Trophoblast cell (in vitro differentiated cells and primary cell): ENCODE measurements at places on chromosomes 4 and X.

GRCh38 chrX:17627026-17627425 is 110.3 kb upstream of the SCML1 start:
- peak; percentile 63 for DNase-seq

- DNase-seq = peak; percentile 81
Observed at GRCh38 chrX:44580466-44580865, 37.8 kb upstream of the FUNDC1 start.

- no peak for DNase-seq
Observed at GRCh38 chr4:183157215-183157614, 58.2 kb downstream of the WWC2 start.

- DNase-seq = peak; percentile 11
Observed at GRCh38 chr4:82866706-82867385, 24.1 kb downstream of the SEC31A start.

GRCh38 chr4:15021311-15021710 is 19.0 kb downstream of the CPEB2 start:
- no peak for DNase-seq

GRCh38 chrX:132983496-132983895 is 25.1 kb upstream of the HS6ST2 start:
- no peak for DNase-seq

- DNase-seq = no peak
Observed at GRCh38 chr4:117560329-117560728, 474.0 kb upstream of the NDST3 start.

DNA sequence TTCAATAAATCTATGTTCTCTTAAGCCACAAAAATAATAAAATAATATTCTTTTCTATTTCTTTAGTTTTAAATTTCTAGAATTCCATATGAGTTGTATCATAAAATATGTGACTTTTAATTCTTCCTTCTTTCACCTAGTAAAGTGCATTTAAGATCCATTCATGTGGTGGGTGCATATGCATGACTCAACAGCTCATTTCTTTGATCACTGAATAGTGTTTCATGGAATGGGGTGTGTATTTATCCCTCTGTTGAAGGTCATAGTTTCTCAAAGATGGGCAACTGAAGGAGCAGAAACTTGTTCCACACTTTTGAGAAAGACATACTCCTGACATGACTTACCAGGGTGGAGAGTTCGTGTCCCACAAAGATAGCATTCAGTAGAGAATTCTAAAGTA is 1230.3 kb upstream of the AGA start:
- DNase-seq = no peak

GRCh38 chr4:119627267-119628255 is 1.0 kb downstream of the PDE5A start:
- DNase-seq = peak; percentile 78

GRCh38 chr4:77821775-77822174 is 2.6 kb upstream of the CNOT6L start:
- no peak for DNase-seq

GRCh38 chrX:66633541-66633940 is 5.3 kb downstream of the EDA2R start:
- peak; percentile 0 for DNase-seq

DNA sequence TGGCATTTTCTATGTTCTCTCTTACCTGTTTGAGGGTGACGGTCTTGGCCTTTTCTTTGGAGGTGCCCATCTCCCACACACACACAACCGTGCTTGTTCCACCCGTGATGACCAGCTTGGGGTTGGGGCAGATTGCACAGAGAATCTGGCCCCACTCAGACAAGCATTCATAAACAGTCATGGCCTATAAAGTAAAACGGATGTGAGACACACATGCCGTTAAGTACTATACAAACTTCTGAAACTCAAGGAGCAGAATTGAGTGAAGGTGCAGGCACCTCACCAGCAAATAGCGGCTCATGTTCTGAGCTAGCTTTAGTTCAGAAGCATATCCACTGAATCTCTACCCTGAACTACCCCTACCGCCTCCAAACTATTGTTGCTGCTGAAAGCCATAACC is 107.6 kb downstream of the CDS1 start:
- no peak for DNase-seq

DNA sequence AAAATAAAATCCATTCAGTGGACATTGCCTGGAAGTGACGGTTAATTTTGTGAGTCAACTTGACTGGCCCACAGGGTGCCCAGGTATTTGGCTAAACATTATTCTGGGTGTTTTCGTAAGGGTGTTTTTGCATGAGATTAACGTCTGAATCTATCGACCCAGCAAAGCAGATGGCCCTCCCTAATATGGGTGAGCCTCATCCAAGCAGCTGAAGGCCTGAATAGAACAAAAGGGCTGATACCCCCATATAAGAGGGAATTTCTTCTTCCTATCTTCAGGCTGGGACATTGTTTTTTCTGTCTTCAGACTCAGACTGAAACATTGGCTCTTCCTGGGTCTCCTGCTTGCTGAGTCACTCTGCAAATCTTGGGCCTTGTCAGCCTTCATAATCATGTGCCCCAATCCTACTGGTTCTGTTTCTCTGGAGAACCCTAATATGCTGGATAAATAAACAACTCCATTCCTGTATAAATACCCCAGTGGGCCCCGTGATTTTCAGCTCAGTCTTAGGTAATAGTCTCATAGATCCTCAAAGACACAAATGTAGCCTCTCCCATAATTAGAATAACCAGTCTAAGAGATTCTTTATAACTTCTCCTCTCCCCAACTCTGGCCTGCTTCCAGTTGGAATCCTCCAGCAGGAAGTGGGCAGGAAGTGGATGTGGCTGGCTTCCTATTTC is 33.1 kb upstream of the DDX3X start:
- DNase-seq = no peak

DNA sequence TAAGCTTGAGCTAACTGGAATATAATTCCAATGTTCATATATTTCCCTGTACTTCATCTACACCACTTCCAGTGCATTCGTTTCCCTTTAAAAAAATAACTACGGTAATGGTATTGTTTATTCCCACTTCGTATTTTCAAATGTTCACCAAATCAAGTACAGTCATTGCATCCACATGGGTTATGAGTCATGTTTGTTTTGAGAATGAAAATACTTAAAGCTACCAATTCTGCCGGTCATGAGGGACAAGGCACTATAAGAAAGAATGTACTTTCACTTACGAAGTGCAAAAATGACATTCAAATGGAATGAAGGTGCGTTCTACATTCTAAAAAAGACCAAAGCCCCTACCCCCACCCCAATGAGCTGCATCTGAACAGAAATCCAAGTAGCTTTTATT is 174.4 kb upstream of the FGF13 start:
- no peak for DNase-seq

GRCh38 chrX:105150557-105150956 is 69.9 kb downstream of the TEX13A start:
- no peak for DNase-seq

DNA sequence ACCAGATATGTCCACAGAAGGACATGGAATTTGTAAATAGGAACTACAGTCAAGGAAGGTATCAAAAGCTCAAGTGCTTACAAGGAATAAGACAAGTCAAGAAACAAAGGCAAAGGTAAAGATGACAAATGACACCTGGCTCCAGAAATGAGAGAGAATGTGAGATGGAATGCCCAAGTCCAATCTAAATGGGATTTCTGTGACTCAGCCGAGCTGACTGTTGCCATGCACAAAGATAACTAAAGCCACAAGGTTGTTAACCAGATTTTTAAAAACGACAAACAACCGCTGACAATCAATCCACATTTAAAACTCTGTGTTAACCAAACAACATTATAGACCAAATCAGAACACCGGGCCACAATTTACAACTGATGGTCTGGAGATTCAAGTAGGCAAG is 1.1 kb downstream of the NFXL1 start:
- DNase-seq = peak; percentile 91

DNA sequence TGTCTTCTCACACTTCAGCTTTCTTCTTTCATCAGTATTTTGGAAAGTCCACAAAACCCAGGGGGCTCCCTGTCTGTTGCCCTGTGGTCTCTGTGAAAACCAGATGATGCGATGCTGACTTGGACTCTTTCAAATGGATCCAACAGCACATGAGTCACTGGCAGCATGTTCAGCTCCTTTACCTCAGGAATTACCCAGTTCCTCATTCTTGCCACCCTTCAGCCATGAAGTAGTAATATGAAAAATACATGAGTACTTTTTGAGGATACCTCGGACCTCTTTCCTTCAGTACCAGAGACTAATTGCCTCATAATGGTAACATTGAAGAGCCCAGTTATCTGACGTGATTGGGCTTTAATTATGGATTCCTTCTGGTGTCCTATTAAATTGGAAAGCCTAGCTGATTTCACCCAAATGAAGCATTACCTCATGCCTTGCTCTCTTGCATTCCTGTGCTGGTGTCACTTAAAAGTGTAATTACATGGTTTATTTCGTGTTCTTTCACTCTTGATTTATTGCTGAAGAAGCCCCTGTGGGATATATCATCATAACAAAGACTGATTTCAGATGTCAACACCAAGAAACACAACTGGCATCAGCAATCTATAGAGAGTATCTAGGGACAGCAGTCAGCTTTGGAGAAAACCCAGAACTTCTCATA is 63.4 kb downstream of the NFKB1 start:
- DNase-seq = peak; percentile 38

DNA sequence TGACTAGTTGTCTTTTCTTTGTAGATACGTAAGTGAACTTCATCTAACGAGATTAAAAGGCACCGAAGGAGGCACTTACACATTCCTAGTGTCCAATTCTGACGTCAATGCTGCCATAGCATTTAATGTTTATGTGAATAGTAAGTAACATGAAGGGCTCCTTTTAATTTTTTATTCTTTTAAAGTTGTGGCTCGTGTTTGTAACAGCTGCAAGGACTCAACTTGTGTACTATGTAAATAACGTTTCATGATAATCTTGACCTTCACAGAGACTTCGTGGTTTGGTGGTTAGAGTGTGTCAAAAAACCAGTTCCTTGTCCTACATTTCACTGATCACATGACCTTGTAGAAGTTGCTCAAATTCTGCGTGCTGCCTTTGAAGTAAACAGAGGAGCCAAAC is 51.6 kb downstream of the KIT start:
- no peak for DNase-seq

DNA sequence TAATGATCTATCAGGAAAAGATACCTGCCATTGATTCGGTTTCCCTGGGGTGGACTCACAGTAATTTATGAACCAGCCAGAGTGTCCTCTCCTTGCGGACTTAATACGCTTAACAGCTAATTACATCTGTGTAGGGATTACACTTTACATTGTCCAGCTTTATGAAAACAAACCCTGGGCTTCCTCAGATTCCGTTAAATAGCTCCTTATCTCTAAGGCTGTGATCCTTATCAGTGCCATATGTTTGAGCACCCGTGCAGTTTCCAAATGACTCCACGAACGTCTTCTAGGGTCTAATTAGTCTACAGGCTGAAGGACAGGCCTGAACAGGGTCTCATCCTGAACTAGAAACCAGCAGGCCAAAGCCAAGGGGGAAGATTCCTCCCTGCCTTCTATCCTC is 56.9 kb downstream of the KDR start:
- DNase-seq = peak; percentile 8

DNA sequence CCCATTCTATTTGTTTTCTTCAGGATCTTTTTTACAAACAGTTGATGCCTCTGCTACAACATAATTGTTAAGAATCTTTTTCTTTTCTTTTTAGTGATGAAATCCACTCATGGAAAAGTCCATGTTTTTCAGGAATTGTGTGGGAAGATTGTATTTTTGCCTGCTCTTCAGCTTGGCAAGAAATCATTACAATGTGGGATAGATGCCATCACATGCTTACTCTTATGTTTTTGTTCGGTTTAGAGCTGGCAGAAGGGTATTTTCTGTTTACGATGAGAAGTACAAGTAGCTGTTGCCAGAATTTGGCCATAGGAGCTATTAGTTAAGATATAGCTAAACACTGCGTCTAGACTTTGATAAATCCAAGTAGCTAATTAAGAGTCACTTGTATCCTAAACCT is 2585.3 kb downstream of the ARAP2 start:
- DNase-seq = no peak

DNA sequence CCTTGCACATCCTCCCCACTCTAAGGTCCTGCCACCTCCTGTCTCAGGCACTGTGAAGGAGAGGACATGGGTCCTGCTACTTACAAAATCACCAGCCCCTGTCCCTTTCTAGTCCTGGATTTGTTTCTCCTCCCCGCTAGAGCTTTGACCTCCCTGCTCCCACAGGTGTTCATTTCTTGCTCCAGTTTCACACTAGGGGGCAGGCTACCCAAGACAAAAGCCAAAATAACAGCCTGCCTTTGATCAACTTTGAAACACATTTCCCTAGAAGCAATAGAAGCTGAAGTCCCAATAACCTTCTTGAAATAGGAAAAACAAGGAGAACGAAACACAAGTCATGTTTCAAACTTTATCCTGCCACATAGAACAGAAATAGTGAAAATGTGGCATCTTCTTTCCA is 164.4 kb downstream of the QDPR start:
- DNase-seq = peak; percentile 48

- no peak for DNase-seq
Observed at GRCh38 chr4:56701161-56701480, 20.0 kb upstream of the HOPX start.

GRCh38 chr4:100721490-100721889 is 203.7 kb upstream of the EMCN start:
- no peak for DNase-seq

DNA sequence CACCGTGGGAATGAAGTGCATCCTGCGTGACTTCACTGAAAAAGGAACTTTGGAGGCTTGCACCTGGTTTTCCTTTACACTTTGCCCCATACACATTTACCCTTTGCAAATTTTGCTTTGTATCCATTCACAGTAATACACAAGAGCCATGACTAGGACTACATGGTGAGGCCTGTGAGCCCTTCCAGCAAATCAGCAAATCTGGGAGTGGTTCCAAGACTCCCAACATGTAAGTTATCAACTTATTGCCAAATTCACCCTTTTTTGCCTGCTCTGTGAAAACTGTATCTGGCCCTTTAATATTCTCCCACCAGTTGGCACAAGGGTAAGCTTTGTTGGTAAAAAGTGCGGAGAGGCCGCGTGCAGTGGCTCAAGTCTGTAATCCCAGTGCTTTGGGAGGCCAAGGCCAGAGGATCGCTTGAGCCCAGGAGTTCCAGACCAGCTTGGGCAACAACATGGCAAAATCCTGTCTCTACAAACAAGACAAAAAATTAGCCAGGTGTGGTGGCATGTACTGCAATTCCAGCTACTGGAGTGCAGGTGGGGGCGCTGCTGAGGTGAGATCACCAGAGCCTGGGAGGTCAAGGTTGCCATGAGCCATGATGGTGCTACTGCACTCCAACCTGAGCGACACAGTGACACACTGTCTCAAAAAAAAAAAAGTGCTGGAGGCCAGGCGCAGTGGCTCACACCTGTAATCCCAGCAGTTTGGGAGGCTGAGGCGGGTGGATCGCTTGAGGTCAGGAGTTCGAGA is 5.0 kb downstream of the PRMT9 start:
- DNase-seq = peak; percentile 63

- DNase-seq = no peak
Observed at GRCh38 chr4:182294451-182294850, 51.2 kb downstream of the TENM3 start.

DNA sequence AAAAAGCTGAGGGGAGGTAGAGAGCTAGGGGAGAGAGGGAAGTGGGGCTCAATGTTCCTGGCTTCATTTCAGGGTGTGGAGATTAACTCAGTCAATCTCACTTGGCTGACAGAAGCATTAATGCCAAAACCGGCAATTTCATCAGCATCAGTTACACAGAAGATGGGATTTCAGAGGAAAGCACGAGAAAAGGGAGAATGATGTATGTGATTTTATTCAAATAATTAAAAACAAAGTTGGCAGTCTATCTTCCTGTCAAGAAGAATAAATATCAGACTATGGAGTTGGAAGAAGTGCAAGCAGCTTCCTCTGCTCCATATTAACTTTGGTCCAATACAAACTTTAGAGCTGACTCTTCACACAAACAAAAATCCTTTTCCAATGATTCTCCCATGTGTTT is 29.6 kb upstream of the HCCS start:
- no peak for DNase-seq

- no peak for DNase-seq
Observed at GRCh38 chr4:117417856-117418255, 332.5 kb upstream of the TRAM1L1 start.
